ENCODE measurements at places on chromosomes 12 and 14. TPM values are rescaled to one million over a fixed set of nuclear protein-coding genes. Genes with fewer than 3 reads are reported as not detected.

DNA sequence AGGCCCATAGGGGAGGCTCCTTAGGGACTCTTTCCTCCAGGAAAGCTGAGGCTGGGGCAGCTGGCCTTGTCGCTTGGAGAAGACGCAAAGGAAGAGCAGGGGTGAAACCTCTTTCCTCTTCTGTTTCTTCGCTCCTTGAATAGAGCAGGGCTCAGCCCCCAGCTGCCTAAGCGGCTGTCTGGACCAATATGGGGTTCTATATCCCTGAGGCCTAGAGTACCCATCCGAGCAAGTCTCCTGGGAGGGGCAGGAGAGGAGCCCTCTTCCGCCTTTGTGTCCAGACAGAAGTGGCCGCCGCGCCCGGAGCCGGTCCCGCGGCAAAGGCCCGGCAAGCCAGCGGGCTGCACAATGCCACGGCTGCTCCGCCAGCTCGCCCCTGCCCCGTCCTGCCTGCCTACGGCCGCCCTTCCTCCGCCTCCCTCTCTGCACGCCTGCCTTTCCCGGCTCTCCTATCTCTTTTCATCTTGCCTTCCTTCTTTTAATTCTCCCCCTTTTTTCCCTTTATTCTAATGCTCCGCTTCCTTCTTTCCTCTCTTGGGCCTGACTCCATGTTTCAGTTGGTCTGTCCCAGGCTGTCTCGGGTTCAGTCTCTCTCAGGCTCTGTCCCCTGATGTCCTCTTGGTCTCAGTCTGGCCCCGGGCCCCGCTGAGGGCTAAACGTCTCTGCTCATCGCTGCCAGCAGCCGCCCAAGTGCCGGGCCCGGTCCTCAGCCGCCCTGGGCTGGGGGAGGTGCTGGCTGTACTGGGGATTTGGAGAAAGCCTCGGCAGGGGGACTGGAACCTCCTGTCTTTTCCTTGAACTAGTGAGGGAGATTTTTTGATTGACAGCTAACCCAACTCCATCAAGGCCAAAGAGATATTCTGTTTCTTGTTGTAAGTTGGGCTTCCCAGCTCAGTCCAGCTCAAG lies 2.5 kb upstream of the HOXC9 start:
- peaks cover 82% of the 10 kb centered on the region for H3K27me3 ChIP-seq
- no peak overlapping the region for H3K27ac ChIP-seq
- peaks cover 31% of the 10 kb centered on the region for H3K4me1 ChIP-seq
- H3K36me3 ChIP-seq = peaks cover 2% of the 10 kb centered on the region

- no peak overlapping the region for H3K27ac ChIP-seq
- H3K4me1 ChIP-seq = peaks cover 9% of the 10 kb centered on the region
- peaks cover 37% of the 10 kb centered on the region for H3K36me3 ChIP-seq
- no peak overlapping the region for H3K4me3 ChIP-seq
Measured at GRCh38 chr12:54541751-54542290, 7.6 kb upstream of the PDE1B start.

DNA sequence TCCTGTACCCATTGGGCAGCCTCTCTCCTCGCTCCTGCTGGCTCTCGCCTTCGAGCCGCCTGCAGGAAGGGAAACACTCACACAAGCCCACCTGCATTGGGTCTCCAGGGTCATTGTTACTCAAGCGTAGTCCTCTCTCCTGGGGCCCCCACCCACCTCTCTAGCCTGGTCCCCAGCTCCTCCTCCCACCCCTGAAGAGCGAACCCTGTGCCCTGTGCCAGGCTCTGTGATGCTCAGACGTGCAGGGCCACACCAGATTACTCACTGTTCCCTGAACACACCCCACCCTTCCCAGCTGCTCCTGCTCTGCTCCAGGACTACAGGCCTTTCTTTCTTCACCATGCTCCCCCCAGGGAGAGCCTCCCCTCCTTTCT lies 88.1 kb downstream of the NINJ2 start:
- H3K4me1 ChIP-seq = peaks cover 34% of the 10 kb centered on the region
- no peak for DNase-seq
- no peak overlapping the region for H3K4me3 ChIP-seq
- no peak overlapping the region for H3K27ac ChIP-seq
- H3K36me3 ChIP-seq = no peaks in the 10 kb centered on the region
- no peaks in the 10 kb centered on the region for H3K27me3 ChIP-seq

- H3K4me3 ChIP-seq = no peak overlapping the region
- DNase-seq = no peak
- no peaks in the 10 kb centered on the region for H3K36me3 ChIP-seq
- H3K27me3 ChIP-seq = peaks cover 32% of the 10 kb centered on the region
Measured at GRCh38 chr12:111030800-111031199, 110.4 kb upstream of the MYL2 start.

DNA sequence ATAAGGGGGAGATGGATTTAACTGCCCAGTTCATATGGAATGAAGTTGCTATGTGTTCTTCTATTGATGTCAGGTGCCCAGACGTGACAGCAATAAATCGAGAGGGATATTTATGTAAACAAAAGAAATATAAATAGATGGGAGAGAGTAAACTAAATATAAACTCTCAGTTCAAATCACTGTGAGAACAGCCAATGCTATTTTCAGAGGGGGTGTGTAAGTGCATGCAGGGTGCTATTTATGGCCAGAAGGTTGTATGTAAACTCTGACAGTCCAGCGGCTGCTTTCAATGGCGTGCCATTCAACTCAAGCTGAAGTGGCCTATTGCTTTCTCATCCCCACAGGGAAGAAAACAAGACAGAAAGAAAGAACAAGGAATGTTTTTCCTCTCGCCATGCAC lies 127.2 kb downstream of the KCNA5 start:
- H3K36me3 ChIP-seq = no peaks in the 10 kb centered on the region
- peaks cover 9% of the 10 kb centered on the region for H3K27me3 ChIP-seq
- no peaks in the 10 kb centered on the region for H3K4me1 ChIP-seq
- no peak for DNase-seq
- no peak overlapping the region for H3K4me3 ChIP-seq

- H3K4me1 ChIP-seq = peaks cover 51% of the 10 kb centered on the region
- peak; percentile 47 for DNase-seq
- H3K27ac ChIP-seq = peak overlapping the region; percentile 86
- no peaks in the 10 kb centered on the region for H3K36me3 ChIP-seq
- peaks cover 4% of the 10 kb centered on the region for H3K27me3 ChIP-seq
- no peak overlapping the region for H3K4me3 ChIP-seq
Measured at GRCh38 chr14:94394025-94394493, 5.7 kb upstream of the SERPINA1 start.

GRCh38 chr14:103144085-103144484 lies 20.8 kb downstream of the TNFAIP2 start:
- no peaks in the 10 kb centered on the region for H3K36me3 ChIP-seq
- no peak for DNase-seq
- peaks cover 40% of the 10 kb centered on the region for H3K27me3 ChIP-seq
- H3K4me3 ChIP-seq = no peak overlapping the region
- H3K27ac ChIP-seq = no peak overlapping the region
- H3K4me1 ChIP-seq = peaks cover 6% of the 10 kb centered on the region

DNA sequence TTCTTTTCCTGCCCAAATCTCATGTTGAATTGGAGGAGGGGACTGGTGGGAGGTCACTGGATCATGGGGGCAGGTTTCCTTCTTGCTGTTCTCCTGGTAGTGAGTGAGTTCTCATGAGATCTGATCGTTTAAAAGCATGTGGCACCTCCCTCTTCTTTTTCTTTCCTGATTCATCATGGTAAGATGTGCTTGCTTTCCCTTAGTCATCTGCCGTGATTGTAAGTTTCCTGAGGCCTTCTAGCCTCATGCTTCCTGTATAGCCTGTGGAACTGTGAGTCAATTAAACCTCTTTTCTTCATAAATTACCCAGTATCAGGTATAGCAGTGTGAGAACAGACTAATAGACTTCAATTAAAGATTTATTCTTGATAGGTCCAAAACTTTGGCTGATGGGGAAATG lies 83.5 kb downstream of the CAND1 start:
- no peaks in the 10 kb centered on the region for H3K27me3 ChIP-seq
- H3K4me3 ChIP-seq = no peak overlapping the region
- DNase-seq = no peak
- H3K4me1 ChIP-seq = peaks cover 35% of the 10 kb centered on the region
- no peaks in the 10 kb centered on the region for H3K36me3 ChIP-seq

DNA sequence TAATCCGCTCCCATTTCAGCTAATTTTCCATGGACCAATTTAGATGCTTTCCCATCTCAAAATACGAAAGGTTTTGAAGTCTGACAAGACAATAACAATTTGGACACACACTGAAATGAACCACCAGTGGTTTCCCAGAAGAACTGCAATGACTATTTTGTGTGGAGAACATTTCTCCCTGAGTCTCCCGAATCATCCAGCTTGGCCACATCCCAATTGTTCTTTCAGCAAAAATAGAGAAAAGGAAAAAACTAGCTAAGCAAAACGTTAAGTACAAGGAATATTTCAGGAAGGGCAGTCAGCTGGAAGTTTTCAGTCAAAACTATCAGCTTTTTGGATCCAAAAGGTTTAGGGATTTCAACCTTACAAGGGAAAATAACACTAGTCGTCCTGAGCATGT lies 390.6 kb downstream of the KCNH5 start:
- H3K4me1 ChIP-seq = no peaks in the 10 kb centered on the region
- no peaks in the 10 kb centered on the region for H3K36me3 ChIP-seq
- no peak overlapping the region for H3K4me3 ChIP-seq
- H3K27ac ChIP-seq = no peak overlapping the region
- DNase-seq = no peak

GRCh38 chr12:15789220-15790171 lies at the start of gene EPS8:
Gene EPS8, minus strand, starts transcription at chr12:15789388. Its CDS starts 106,437 bp downstream, at chr12:15682951.
- H3K27me3 ChIP-seq = peaks cover 33% of the 10 kb centered on the region
- H3K27ac ChIP-seq = peak within 1 kb of the TSS; percentile 15
- peak; percentile 91 for DNase-seq
- peak within 1 kb of the TSS; percentile 79 for H3K4me3 ChIP-seq

DNA sequence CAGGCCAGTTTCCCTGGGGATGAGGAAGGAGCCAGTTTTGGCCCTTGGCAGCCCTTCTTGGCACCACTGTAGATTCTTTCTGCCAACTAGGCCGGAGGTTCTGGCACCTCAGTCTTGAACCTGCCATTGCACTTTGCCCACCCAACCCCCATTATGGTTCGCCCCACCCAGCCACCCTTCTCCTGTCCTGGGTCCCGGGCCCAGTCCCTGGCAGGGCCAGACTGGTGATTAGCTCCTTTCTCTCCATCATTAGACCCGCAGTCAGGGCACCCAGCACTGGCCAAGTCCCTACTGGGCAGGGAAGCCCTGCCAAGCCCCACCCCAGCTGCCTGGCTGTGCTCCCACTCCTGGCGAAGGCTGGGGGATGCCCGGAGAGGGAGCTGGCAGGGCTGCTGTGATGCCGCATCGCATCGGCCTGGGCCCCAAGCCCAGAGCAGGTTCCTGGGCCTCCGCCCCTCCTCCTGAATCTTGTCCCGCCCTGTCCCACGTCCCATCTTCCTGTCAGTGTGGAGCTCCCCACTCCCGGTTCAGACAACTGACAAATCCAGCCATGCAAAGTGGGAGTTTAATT lies 9.8 kb downstream of the FAM222A start:
- peaks cover 7% of the 10 kb centered on the region for H3K27me3 ChIP-seq
- no peaks in the 10 kb centered on the region for H3K36me3 ChIP-seq
- DNase-seq = no peak
- H3K4me3 ChIP-seq = no peak overlapping the region

GRCh38 chr12:69252033-69252432 lies 12.7 kb downstream of the CPSF6 start:
- no peak overlapping the region for H3K4me3 ChIP-seq
- peaks cover 51% of the 10 kb centered on the region for H3K4me1 ChIP-seq
- DNase-seq = no peak
- no peaks in the 10 kb centered on the region for H3K27me3 ChIP-seq

DNA sequence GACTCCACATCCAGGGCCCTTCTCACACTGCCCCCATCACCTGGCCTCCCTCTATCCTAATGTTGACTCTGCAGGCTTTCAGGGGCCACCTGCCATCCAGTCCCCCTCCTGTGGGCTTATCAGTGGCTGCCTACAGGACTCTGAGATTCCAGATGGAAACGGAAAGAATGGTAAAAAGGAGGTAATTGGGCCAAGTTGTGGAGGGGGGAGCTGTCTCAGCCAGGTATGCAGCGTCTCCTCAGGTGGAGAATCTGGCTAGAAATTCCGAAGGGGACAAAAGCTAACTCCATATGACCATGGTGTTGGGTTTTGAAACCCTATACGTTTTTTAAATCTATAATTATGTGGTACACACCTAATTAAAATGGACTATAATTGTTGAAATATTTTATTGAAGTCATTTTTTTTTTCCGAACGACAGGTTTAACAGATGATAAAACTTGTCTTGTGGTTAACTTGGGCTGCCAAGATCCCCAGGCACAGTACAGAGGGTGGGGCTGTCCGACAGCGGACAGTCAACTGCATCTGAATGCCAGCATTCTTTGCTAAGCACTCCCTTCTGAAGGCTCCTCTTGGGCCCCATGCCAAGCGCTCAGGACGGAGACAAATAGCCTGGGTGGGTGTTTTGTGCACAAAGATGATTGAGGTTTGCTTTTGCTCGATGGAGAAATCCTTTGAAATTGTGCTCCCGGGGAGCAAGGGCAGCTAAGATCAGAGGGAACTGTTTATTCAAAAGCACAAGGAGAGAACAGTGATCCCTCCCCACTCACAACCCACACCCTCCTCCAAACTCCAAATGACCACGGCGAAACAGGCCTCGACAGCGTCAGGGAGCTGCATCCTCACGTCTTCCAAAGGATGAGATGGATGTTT lies 365.6 kb downstream of the BCL11B start:
- no peaks in the 10 kb centered on the region for H3K36me3 ChIP-seq
- no peak overlapping the region for H3K4me3 ChIP-seq

DNA sequence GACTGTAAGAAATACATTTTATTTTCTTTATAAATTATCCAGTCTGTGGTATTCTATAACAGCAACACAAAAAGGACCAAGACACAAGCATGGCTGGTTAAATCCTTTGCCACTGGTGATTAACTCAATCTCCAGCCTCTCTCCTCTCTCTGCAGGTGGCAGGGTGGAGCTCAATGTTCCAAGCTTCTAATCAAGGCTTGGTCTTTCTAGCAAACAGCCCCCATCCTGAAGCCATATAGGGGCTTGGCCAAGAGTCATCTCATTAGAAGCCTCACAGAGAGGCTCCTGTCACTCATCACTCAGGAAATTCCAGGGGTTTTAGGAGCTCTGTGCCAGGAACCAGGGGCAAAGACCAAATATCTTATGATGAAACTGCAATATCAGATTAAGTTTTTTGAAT lies 12.0 kb downstream of the C12orf75 start:
- H3K4me1 ChIP-seq = peaks cover 1% of the 10 kb centered on the region
- H3K4me3 ChIP-seq = no peak overlapping the region
- DNase-seq = no peak
- no peaks in the 10 kb centered on the region for H3K27me3 ChIP-seq
- peaks cover 18% of the 10 kb centered on the region for H3K36me3 ChIP-seq
- H3K27ac ChIP-seq = no peak overlapping the region

GRCh38 chr14:105323663-105324062 lies 9.1 kb downstream of the PACS2 start:
- no peaks in the 10 kb centered on the region for H3K36me3 ChIP-seq
- H3K4me1 ChIP-seq = peaks cover 12% of the 10 kb centered on the region
- H3K27me3 ChIP-seq = no peaks in the 10 kb centered on the region
- DNase-seq = no peak
- H3K4me3 ChIP-seq = no peak overlapping the region

GRCh38 chr12:79451978-79452377 lies 238.8 kb downstream of the PAWR start:
- H3K36me3 ChIP-seq = no peaks in the 10 kb centered on the region
- no peak overlapping the region for H3K4me3 ChIP-seq
- no peak for DNase-seq

- H3K27me3 ChIP-seq = no peaks in the 10 kb centered on the region
- H3K36me3 ChIP-seq = no peaks in the 10 kb centered on the region
- no peaks in the 10 kb centered on the region for H3K4me1 ChIP-seq
- no peak for DNase-seq
Measured at GRCh38 chr14:28294834-28295440, 471.6 kb upstream of the FOXG1 start.

The DCAF11 gene
- 85.6 TPM for total RNA-seq

The CSRP2 gene
- total RNA-seq = 0.41 TPM

The SCN8A gene
- total RNA-seq = 0.64 TPM

The SERPINA3 gene
- total RNA-seq = not detected

The MYBPC1 gene
- total RNA-seq = not detected

The CCDC38 gene
- total RNA-seq = 0.24 TPM

The ASB2 gene
- total RNA-seq = 44.6 TPM

The TAS2R8 gene
- not detected for total RNA-seq

The ALDH2 gene
- 3.1 TPM for total RNA-seq
